ENCODE measurements at places on chromosomes 16 and 17. TPM values are rescaled to one million over a fixed set of nuclear protein-coding genes. Genes with fewer than 3 reads are reported as not detected.

GRCh38 chr16:66250686-66251431 is 115.6 kb upstream of the CDH5 start:
- peak overlapping the region; percentile 30 for H3K27ac ChIP-seq
- no peaks in the 10 kb centered on the region for H3K36me3 ChIP-seq
- no peaks in the 10 kb centered on the region for H3K27me3 ChIP-seq
- H3K4me1 ChIP-seq: no peaks in the 10 kb centered on the region
- DNase-seq: no peak
- H3K4me3 ChIP-seq: no peak overlapping the region

- DNase-seq: no peak
- H3K27ac ChIP-seq: no peak overlapping the region
- H3K4me1 ChIP-seq: no peaks in the 10 kb centered on the region
- H3K36me3 ChIP-seq: no peaks in the 10 kb centered on the region
- no peaks in the 10 kb centered on the region for H3K27me3 ChIP-seq
Observed at GRCh38 chr17:61540874-61541273, 50.1 kb downstream of the NACA2 start.

Gene ITGB3
- 10.7 TPM for total RNA-seq

Gene CNGB1
- 0.39 TPM for total RNA-seq

DNA sequence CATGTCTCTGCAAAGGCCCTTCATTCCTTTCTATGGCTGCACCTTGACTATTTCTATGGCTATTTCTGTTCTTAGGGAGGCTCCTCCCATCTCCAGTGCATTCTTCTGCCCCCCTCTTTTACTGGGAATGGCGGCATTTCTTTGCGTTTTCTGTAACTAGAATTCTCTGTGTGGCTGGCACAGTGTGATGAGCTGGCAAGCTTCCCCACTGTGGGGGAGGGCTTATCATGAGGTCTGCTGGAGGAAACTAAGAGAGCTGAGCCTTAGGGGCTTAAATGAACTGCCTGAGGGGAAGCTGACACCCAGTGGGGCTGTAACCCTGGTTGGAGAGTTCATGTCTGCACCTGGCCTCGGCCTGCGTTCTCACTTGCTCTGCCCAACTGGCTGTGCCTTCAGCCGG is 1.5 kb upstream of the CARD14 start:
- H3K36me3 ChIP-seq: no peaks in the 10 kb centered on the region
- DNase-seq: no peak
- no peaks in the 10 kb centered on the region for H3K27me3 ChIP-seq
- H3K27ac ChIP-seq: no peak overlapping the region
- no peaks in the 10 kb centered on the region for H3K4me1 ChIP-seq

DNA sequence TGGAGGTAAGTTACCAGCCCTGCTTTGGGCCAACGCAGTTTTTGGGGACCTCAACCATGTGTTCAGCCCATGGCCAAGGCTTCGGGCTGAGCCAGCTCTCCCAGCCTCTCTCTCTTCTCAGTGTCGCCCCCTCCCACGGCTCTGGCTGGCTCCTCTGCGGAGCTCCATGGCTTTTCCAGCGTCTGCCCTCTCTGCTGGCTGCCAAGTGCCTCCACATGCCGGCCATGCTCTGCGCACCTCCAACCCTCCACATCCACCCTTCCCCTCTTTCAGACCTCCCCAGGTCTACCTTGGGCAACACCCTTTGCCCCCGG is 23.2 kb downstream of the COTL1 start:
- no peaks in the 10 kb centered on the region for H3K27me3 ChIP-seq
- H3K4me1 ChIP-seq: peaks cover 30% of the 10 kb centered on the region
- H3K27ac ChIP-seq: peak overlapping the region; percentile 84
- no peaks in the 10 kb centered on the region for H3K36me3 ChIP-seq
- H3K4me3 ChIP-seq: no peak overlapping the region
- DNase-seq: no peak

GRCh38 chr17:44914698-44915271 is 515 bp downstream of the GFAP start:
- no peaks in the 10 kb centered on the region for H3K36me3 ChIP-seq
- DNase-seq: no peak
- H3K4me3 ChIP-seq: no peak overlapping the region
- peaks cover 8% of the 10 kb centered on the region for H3K4me1 ChIP-seq
- H3K27me3 ChIP-seq: peaks cover 6% of the 10 kb centered on the region

GRCh38 chr16:73057291-73058210 is 9.6 kb upstream of the ZFHX3 start:
- peak overlapping the region; percentile 81 for H3K4me3 ChIP-seq
- peaks cover 4% of the 10 kb centered on the region for H3K27me3 ChIP-seq
- peaks cover 38% of the 10 kb centered on the region for H3K4me1 ChIP-seq
- DNase-seq: peak; percentile 89
- H3K27ac ChIP-seq: peak overlapping the region; percentile 93
- no peaks in the 10 kb centered on the region for H3K36me3 ChIP-seq

DNA sequence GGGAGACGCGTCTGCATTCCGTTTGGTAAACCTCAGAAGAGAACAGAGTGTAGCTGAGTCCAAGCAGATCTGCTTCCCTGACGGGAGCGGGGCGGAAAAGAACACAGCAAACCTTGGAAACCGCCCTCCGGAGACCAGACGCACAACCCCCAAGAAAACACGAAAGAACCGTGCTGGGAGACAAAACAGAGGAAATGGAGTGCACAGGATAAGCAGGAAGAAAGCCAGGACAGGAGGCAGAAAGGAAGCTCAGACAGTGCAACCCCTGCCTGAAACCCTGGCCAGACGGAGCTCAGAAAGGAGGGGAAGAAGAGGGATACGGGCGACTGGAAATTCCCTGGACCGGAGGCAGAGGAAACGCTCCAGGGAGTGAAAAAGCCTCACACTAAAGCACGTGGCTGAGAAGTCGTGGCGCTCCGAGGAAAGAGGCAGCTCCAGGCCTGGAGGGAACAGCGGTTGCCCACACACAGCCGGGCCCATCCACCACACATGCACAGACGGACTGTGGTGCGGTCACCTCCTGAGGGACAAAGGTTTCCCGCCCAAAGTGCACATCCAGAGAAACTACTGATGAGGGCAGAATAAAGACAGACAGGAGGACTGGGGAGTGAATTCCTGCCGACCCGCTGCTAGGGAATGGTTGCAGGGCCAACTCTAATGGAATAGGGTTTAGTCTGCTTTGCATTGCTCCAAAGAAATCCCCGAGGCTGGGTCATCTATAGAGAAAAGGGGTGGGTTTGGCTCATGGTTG is 10.2 kb downstream of the DPEP1 start:
- H3K4me1 ChIP-seq: no peaks in the 10 kb centered on the region
- H3K27ac ChIP-seq: peak overlapping the region; percentile 86
- no peaks in the 10 kb centered on the region for H3K36me3 ChIP-seq
- no peaks in the 10 kb centered on the region for H3K27me3 ChIP-seq
- DNase-seq: no peak

- no peak overlapping the region for H3K4me3 ChIP-seq
- H3K27ac ChIP-seq: no peak overlapping the region
- H3K4me1 ChIP-seq: no peaks in the 10 kb centered on the region
- DNase-seq: no peak
- no peaks in the 10 kb centered on the region for H3K36me3 ChIP-seq
- no peaks in the 10 kb centered on the region for H3K27me3 ChIP-seq
Observed at GRCh38 chr17:41284546-41284945, 9.0 kb downstream of the KRTAP9-7 start.

Gene MT1F
- 6.8 TPM for total RNA-seq
